Naive thymus-derived CD8-positive, alpha-beta T cell (primary cell): ENCODE measurements at places on chromosomes 3 and 15. TPM values are rescaled to one million over a fixed set of nuclear protein-coding genes. Genes with fewer than 3 reads are reported as not detected.

GRCh38 chr3:68448510-68449383 lies 483.6 kb downstream of the TAFA4 start:
- no peaks in the 10 kb centered on the region for H3K36me3 ChIP-seq
- no peak overlapping the region for H3K4me3 ChIP-seq
- H3K27ac ChIP-seq = no peak overlapping the region
- no peaks in the 10 kb centered on the region for H3K27me3 ChIP-seq

DNA sequence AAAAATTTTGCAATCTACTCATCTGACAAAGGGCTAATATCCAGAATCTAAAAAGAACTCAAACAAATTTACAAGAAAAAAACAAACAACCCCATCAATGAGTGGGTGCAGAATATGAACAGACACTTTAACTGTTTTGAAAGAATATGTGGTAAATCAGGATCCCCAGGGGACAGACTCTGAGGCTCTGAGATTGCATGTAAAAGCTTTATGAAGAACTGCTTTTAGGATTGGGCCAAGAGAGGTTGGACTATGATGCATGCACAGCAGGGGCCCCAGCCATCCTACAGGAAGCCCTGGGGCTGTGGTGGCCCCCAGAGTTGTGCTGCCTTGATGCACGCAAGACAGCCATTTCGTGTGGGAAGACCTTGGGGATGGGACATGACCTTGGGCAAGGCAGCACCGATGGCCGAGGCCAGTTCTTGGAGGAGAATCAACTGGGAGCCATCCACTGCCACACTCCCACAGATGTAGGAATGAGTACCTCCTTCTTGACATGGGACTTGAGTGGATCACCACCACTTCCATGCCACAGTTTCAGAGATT lies 298.1 kb upstream of the THBS1 start:
- no peak overlapping the region for H3K27ac ChIP-seq
- DNase-seq = no peak
- peaks cover 29% of the 10 kb centered on the region for H3K27me3 ChIP-seq
- no peak overlapping the region for H3K4me3 ChIP-seq
- no peaks in the 10 kb centered on the region for H3K36me3 ChIP-seq

GRCh38 chr3:31242026-31242960 lies 290.4 kb upstream of the STT3B start:
- no peak overlapping the region for H3K27ac ChIP-seq
- no peaks in the 10 kb centered on the region for H3K36me3 ChIP-seq
- no peak overlapping the region for H3K4me3 ChIP-seq
- no peak for DNase-seq

FGF7 gene
- not detected for polyA plus RNA-seq

DNA sequence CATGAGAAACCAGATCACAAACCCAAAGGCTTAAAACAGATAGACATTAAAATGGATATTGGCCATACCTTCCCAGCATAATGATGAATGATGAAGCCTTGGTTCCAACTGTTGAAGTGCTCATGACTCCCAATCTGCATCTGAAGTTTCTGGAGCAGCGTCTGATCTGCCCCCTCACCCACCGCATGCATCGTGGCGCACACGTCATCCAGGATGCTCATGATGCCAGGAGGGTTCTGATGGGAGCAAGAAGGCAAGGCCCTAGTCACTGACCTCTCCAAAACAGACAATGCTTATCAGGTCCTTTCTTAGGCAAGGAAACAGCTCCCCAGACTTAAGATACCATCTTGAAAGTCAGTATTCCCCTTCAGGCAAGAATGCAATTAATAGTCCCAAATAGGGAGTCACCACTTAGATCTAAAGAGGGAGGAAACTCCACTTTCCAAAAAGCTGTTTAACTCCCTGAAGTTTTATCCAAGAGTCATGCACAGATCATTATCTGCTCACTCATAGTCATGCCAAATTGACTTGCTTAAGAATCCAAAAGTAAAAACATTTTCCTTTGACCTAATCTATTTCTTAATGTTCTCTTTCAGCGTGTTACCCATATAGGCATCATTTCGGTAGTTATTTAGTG lies 2.1 kb downstream of the LDHAL6B start:
- no peak for DNase-seq
- no peaks in the 10 kb centered on the region for H3K4me1 ChIP-seq
- H3K27me3 ChIP-seq = peaks cover 15% of the 10 kb centered on the region
- H3K27ac ChIP-seq = no peak overlapping the region
- H3K4me3 ChIP-seq = no peak overlapping the region

DNA sequence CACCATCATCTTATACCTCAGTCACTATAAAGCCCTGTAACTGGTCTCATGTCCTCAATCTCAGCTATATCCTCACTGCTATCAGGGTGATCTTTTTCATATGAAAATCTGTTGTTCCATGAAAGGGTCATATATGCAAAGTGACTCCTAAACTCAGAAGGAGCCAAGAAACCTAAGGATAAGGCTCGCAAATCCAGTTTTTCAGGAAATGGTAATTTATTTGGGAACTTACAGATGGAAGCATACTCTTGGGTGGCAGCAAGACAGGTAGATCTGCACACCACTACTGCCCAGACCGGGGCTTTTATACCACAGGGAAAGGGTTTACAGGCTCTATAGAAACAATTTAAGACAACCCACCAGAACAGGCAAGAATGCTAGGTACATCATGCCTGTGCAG lies 272.3 kb downstream of the UBE2E2 start:
- peaks cover 18% of the 10 kb centered on the region for H3K4me1 ChIP-seq
- peaks cover 20% of the 10 kb centered on the region for H3K36me3 ChIP-seq
- H3K27me3 ChIP-seq = no peaks in the 10 kb centered on the region
- H3K4me3 ChIP-seq = peak overlapping the region; percentile 44
- no peak for DNase-seq

DNA sequence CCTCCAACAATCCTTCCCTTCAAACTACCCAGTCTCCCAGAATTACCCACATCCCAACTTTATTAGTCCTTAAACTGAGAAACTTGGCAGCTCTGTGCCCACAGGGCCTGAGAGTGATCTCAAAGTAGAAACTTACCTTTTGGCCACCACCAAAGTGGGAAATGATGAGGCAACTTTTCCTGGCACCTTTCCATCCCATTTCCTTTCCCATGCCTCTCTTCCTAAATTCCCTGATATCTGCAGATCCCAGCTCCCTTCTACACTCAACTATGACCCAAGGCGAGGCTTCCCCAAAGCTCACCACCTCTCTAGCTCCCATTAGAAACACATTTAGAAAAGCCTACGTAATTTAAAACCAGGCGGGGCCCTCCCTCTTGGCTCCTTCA lies 271.9 kb downstream of the FOXP1 start:
- no peaks in the 10 kb centered on the region for H3K27me3 ChIP-seq
- H3K4me1 ChIP-seq = peaks cover 33% of the 10 kb centered on the region
- H3K36me3 ChIP-seq = peaks cover 4% of the 10 kb centered on the region
- peak overlapping the region; percentile 93 for H3K27ac ChIP-seq

- no peak overlapping the region for H3K4me3 ChIP-seq
- H3K4me1 ChIP-seq = peaks cover 5% of the 10 kb centered on the region
- H3K27ac ChIP-seq = no peak overlapping the region
- H3K36me3 ChIP-seq = no peaks in the 10 kb centered on the region
- no peaks in the 10 kb centered on the region for H3K27me3 ChIP-seq
- no peak for DNase-seq
Observed at GRCh38 chr3:10017636-10018292, 8.5 kb upstream of the FANCD2 start.

CNTN4 gene
- not detected for polyA plus RNA-seq

CATSPER2 gene
- polyA plus RNA-seq = 1.5 TPM

CPN2 gene
- polyA plus RNA-seq = not detected

EOMES gene
- polyA plus RNA-seq = 8.4 TPM

DNA sequence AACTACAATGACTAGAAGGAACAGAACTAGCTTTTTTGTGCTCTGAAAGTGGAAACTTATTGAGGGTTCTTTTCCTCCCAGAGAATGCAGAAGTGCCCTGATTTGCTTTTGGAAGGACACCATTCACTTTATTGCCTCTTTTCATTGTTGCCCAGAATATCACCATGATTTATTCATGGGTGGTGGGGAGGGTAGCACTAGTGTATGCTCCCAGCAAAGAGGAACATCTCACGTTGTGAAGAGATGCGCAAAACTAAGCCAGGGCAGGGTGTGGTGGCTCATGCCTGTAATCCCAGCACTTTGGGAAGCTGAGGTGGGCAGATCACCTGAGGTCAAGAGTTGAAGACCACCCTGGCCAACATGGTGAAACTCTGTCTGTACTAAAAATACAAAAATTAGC lies 31.4 kb downstream of the FLNB start:
- H3K27ac ChIP-seq = peak overlapping the region; percentile 48
- no peaks in the 10 kb centered on the region for H3K36me3 ChIP-seq
- no peak for DNase-seq
- H3K4me1 ChIP-seq = peaks cover 39% of the 10 kb centered on the region
- no peak overlapping the region for H3K4me3 ChIP-seq

GRCh38 chr15:50697109-50697797 lies 10.7 kb upstream of the TRPM7 start:
- peaks cover 2% of the 10 kb centered on the region for H3K36me3 ChIP-seq
- no peak overlapping the region for H3K4me3 ChIP-seq
- H3K27me3 ChIP-seq = no peaks in the 10 kb centered on the region
- no peak overlapping the region for H3K27ac ChIP-seq
- no peaks in the 10 kb centered on the region for H3K4me1 ChIP-seq

DNA sequence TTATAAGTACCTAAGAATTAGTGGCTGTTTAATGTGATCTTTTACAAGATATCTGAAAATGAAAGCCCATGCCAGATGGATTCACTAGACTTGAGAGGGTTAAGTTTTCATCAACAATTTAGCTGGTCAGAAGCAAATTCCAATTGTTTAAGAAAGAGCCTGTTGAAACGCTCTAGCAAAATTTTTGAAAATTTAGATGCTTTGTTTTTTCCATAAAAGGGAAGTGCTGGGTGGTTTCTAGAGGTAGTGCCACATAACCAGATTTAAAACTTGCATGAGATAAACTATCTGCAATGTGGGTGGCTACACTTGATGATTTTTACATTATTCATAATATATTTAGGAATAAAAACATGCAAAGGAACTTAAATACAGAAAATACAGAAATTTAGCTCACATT lies 48.5 kb upstream of the SKIL start:
- H3K4me1 ChIP-seq = no peaks in the 10 kb centered on the region
- H3K4me3 ChIP-seq = no peak overlapping the region
- H3K36me3 ChIP-seq = no peaks in the 10 kb centered on the region
- no peak for DNase-seq
- no peaks in the 10 kb centered on the region for H3K27me3 ChIP-seq
- H3K27ac ChIP-seq = no peak overlapping the region
